ENCODE measurements at places on chromosomes 3 and 15.

DNA sequence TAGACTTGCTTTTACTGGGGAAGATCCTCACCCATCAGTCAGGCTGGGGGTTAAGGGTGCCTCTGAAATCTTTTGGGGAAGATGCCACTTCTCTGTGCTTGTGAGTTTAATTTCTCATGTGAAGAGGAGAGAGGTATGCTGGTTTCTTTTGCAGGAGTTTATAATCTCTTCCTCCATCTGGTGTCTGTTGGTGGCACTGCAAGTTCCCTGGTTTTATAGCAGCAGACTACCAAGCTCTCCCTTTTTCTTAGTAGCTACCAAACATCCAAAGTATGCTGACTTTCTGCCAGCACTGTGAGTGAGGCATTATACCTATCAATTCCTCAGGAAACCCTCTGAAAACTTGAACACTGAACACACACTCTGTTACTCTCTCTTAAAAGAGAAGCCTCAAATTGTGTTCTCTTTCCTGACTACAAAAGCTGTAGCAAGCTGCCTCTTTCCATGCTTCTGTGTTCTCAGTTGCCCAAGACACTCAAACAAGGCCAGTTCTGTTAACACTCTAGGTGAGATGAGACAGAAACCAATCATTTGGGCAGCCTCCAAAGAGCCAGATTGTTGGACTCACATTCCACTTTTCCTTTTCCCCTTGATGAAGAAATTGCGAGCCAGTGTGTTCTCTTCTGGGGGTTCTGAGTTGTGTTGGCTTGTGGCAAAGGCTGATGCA, 299.5 kb downstream of the GAP43 start:
- no peak for DNase-seq

GRCh38 chr3:116186049-116186448, 259.2 kb downstream of the LSAMP start:
- DNase-seq = no peak

- no peak for DNase-seq
Observed at GRCh38 chr15:32884146-32884545, 166.3 kb downstream of the GREM1 start.

- DNase-seq = no peak
Observed at GRCh38 chr15:75775296-75776064, 62.8 kb upstream of the CSPG4 start.

DNA sequence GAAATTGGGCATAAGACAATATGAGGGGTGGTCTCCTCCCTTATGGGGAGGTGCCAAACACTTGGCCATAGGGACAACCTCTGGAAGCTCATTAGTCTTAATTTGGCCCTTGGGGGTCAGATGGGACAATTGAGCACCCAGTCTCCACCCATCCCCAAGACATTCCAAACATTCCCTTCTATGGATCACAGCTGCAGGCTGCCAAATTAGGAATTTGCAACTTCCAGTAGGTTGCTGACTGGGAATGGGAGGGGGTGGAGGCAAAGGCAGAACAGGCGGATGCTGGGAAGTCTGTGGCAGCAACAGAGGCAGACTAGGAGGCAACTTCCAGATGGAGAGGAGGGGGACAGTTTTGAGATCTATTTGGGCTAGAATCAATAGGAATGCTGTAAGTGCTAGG, 1.4 kb upstream of the PDHB start:
- peak; percentile 46 for DNase-seq

- no peak for DNase-seq
Observed at GRCh38 chr3:153163756-153164550, 1.9 kb downstream of the RAP2B start.

DNA sequence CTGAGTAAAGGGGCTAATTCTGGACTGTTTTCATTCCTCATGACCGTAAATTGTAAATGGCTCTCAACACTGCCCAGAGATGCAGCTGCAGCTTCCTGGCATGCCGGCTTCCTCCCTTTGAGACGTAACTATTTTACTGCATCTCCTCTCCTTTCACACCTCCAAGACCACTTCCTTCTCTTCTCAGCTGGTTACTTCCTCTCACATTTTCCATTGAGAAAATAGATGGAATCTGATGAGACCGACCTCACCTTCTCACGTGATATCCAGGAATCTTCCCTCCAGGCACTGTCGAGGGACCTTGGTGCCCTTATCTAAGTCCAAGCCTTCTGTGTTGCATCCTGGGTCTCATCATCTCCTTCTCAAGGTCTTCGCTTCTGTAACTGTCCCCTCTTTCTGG, 12.7 kb downstream of the LYSMD4 start:
- no peak for DNase-seq

- DNase-seq = no peak
Observed at GRCh38 chr15:94445566-94446160, 214.3 kb downstream of the MCTP2 start.

DNA sequence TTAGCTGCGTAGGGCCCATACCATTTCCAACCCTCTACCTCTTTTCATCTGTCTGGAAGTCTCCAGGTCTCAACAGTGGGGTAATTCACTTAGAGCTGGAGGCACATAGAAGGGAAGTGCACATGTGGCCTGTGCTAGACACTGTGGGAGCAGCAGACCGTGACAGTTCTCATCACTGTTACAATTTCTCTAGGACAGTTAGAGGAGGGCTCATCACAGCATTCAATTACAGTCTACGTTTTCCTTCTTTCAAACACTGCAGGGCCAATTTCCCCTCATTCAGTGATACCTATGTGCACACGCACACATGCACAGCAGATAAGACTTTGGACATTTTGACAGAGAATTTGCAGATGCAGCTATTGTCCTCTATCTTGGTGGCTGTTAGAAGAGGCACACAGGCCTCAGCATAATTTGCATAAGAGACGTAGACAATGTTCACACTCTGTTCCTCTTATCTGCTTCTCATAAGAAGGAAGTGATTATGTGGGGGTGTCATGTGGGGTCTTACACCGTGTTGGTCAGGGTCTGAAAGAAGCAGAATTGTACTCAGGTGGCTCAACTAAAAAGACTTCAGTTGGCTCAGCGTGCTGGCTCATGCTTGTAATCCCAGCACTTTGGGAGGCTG, 12.6 kb upstream of the HRG start:
- no peak for DNase-seq

GRCh38 chr15:44137750-44138149, 57.3 kb downstream of the FRMD5 start:
- peak; percentile 18 for DNase-seq

- DNase-seq = no peak
Observed at GRCh38 chr15:101242160-101242998, 9.5 kb downstream of the CHSY1 start.

GRCh38 chr15:80317389-80318182, 65.6 kb upstream of the CTXND1 start:
- DNase-seq = no peak
